ENCODE measurements at places on chromosomes 4 and X.

- no peak for DNase-seq
These were observed 60.9 kb upstream of the PACRGL start for GRCh38 chr4:20639346-20639745.

DNA sequence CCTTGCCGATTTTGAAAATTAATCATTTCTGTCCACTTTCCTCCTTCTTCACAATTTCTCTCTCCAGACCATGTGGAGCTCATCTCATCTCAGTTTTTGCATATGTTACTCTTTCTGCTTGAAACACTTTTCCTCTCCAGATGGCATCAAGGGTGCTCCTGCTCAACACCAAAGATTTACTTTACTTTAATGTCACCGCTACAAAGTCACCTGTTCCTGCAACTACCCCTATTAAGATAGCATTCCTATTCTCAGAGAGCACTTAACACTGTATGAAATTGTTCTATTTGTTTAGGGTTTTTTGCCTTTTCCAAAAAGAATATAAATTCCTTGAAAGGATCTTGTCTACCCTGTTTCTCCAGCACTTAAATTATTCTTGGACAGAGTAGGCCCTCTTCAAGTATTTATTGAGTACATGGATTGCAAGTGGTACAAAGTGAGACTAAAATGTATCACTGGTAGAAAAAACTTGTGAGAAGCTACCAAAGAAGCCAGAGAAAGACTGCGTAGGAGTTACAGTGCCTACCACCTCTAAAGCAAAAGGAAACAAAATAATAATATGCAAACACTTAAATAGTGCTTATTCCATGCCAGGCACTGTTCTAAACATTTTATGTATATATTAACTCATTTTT is 1.1 kb upstream of the EXOSC9 start:
- no peak for DNase-seq

DNA sequence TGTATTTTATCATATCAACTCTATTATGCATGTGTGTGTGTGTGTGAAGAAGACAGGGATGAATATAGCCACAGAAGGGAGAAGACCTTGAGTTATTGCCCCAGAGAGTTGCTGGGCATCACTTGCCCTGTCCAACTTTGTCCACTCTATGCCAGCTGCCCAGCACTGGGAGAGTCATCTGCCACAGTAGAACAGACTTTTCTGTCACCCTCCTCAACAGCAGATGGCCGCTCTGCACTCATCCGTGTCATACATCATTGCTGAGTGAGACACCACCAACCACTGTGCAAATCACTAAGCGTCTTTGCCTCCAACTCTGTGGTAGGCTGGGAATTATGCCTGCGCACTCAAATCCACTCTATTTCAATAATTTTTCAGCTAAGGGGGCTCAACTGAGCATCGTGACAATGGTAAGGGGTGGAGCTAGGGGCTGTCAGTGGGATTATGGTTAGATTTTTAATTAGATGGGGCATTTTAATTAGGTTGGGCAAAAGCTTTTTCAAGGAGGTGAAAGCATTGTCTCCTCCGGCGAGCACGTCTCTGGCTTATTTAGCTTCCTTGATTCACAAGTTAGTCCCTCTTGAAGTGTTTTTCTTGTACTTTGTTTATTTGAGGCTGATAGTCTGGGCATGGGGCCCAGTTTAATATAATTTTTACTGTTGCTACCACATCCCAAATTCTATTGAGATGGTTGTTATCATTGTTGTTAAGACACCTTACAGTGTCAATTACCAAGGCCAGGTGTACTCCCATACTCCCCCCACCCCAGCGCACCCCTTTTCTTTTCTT is 100.1 kb upstream of the KLF3 start:
- DNase-seq: no peak

- no peak for DNase-seq
These were observed 220.8 kb downstream of the SPANXN3 start for GRCh38 chrX:143296521-143296920.

DNA sequence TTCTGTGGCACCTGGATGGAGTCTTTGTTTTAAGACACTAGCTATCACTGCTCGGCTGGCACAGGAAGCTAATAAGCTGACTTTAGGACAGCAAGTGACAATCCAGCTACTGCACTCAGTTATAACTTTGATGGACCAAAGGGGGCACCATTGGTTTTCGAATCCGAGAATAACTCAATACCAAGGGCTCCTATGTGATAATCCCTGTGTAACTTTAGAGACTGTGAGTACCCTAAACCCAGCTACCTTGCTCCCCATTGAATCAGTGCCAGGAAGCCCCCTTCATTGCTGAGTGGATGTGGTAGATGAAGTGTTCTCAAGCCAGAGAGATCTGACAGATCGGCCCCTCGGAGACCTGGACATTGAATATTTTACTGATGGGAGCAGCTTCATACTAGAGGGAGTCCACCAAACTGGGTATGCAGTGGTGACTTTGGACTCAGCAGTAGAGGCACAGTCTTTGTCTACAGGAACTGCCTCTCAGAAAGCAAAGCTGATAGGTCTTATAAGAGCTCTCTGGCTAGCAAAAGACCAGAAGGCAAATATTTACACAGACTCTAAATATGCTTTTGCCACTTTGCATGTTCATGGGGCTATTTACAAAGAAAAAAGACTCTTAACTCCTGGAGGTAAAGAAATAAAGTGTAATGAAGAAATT is 35.5 kb upstream of the UGT2B7 start:
- no peak for DNase-seq

- DNase-seq: no peak
These were observed 175.3 kb downstream of the MAML3 start for GRCh38 chr4:139978692-139979091.

DNA sequence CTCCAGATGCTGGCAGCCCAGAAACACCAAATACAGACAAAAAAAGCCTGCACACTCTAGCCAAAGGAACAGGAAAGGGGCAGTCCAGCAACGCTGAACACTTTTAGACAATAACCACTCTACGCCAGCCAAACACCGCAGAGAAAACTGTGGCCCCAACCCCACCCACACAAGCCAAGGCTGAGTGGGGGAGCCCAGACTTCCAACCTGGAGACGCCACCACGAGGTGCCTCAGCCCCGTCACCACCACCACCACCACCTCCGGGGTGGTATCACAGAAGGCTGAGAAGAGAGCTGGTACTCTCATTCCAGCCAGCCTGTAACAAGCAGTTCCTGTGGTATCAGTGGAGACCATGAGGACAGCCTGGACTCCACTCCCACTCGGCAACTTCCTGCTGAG is 22.8 kb downstream of the MEPE start:
- no peak for DNase-seq

- no peak for DNase-seq
These were observed 793 bp downstream of the ARSJ start for GRCh38 chr4:113978561-113979147.

GRCh38 chr4:163816494-163816893 is 322.0 kb downstream of the TMA16 start:
- no peak for DNase-seq

GRCh38 chr4:140098455-140099160 is 55.4 kb downstream of the MAML3 start:
- DNase-seq: no peak

GRCh38 chrX:140432346-140433175 is 72.3 kb downstream of the SOX3 start:
- DNase-seq: no peak

GRCh38 chrX:40085102-40085551 is 12.6 kb downstream of the BCOR start:
- no peak for DNase-seq

GRCh38 chr4:147029296-147029695 is 83.6 kb upstream of the TTC29 start:
- no peak for DNase-seq

GRCh38 chrX:10769696-10770619 is 149.6 kb upstream of the MID1 start:
- DNase-seq: no peak

- DNase-seq: no peak
These were observed 27.6 kb upstream of the C1QTNF7 start for GRCh38 chr4:15400226-15400625.

DNA sequence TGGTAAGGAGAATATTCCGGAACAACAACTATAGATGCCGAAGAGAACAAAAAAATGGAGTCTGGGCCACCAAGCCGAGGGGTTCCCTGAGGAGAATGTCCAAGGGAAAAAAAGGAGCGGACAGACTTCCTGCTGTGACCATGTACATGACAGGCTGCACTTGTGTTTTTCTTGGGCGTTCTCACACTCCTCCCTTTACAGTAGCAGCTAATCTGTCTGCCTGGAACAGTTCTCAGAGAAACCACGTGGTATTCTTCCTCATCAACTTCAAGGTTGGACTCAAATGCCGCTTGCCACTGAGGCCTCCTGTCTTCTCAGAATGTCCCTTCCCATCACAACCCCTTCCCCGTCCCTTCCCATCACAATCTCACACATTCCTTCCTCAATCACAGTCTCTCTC is 30.8 kb upstream of the MTNR1A start:
- no peak for DNase-seq

DNA sequence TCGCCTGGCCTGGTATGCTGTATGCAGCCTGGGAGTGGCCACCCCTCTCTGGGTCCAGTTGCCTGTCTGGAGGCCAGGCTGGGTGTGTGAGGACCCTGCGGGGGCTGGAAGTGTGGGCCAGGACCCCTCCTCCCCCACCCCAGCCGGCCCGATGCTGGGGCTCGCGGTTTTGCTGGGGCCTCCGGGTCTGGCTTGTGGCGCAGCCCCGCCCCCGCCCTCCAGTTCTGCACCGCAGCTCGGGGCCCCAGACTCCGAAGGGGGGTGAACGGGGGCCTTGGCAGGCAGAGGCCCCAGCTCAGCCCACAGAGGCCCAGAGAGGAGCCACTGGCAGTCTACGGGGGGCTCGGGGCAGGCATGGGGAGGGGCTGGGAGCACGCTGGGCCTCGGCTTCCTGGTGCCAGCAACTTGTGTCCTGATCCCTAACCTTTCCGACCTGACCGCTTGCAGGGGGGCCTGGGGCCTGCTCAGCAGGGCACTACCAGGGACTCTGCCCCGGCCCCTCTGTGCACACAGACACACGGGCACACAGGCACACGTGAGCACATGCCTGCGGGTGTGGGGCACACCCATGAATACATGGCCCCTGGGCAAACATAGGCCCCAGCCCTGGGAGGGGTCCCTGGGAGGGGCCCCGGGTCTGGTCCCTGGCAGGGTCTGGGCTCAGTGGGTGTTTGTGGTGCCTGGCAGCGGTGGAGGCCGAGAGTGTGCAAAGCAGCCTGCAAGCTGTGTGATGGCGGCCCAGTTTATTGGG is 21.4 kb upstream of the FGFR3 start:
- no peak for DNase-seq

- no peak for DNase-seq
These were observed 1483.2 kb downstream of the PCDH7 start for GRCh38 chr4:32203340-32203739.

DNA sequence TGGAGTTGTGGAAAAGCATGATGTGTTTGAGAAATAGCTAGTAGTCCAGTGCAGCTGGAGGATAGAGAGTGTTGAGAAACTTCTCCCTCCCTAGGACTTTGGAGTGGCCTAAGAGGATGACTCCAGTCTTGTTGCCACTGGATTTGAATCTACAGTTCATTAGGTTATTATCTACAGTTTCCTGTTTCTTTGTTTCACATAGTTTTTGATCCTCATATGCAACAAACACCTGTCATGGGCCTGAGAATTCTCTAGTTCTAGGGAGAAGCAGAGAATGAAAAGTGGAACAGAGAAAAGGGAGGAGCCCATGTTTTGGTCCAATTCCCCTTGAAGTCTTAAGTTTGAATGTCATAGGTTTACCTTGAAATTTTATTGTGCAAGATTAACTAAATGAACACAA is 73.6 kb upstream of the TBC1D9 start:
- DNase-seq: no peak

GRCh38 chr4:119130365-119131065 is 5.1 kb upstream of the MYOZ2 start:
- no peak for DNase-seq

DNA sequence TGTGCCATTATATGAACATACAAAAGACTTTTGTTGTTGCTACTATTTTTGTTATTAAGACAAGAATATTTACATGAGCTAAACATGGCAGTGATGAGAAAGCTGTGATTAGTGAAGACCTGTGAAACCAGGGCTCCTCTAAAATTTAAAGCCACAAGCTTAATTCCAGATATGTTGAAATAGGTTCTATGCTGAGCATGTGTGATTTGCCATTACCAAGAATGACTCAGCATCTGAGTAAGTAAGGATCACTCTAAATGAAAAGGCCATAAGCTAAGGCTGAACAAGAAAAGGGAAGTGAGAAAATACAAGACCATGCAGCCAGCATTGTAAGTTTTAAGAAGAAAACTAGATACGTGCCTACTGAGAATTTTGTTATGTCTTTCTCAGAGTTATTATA is 75.9 kb upstream of the CAMK2D start:
- no peak for DNase-seq

DNA sequence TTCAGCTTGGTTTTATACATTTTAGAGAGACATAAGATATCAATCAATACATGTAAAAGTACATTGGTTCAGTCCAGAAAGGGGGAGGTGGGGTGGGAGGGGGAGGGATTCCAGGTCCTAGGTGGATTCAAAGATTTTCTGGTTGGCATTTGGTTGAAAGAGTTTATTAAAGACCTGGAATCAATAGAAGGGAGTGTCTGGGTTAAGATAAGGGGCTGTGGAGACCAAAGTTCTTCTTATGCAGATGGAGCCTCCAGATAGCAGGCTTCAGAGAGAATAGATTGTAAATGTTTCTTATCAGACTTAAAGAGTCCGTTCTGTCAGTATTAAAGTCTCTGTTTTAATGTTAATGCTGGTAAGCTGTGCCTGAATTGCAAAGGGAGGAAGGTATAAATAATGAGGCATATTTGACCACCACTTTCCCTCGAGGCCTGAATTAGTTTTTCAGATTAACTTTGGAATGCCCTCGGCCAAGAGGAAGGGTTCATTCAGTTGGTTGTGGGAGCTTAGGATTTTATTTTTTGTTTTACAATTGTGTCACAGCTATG is 169.9 kb downstream of the AASDH start:
- no peak for DNase-seq

GRCh38 chr4:181520790-181521189 is 722.4 kb upstream of the TENM3 start:
- no peak for DNase-seq

DNA sequence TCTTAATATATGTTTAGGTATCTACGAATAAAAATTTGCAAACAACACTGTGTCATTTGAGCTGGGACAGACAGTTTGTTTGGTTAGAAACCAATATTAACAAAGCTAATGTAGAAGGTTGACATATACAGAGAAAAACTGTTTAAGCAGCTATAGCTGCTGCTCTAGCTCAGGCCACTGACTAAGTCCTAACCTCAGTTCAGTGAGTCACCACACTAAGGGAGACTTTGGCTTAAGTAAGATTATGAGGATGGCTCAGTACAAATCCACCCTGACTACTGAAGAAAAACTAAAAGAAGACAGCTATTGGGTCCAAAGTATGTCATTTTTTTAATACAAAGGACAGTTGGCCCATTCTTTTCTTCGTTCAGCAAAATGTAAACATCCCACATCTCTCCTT is 717.3 kb upstream of the ACTRT1 start:
- no peak for DNase-seq

- DNase-seq: no peak
These were observed 144.8 kb upstream of the GNPDA2 start for GRCh38 chr4:44871133-44871532.

GRCh38 chrX:124217304-124218251 is 114.9 kb upstream of the TEX13D start:
- DNase-seq: no peak

GRCh38 chr4:72701987-72702819 is 133.2 kb upstream of the ADAMTS3 start:
- DNase-seq: no peak

- DNase-seq: no peak
These were observed 2.3 kb downstream of the VEGFC start for GRCh38 chr4:176790398-176790797.

- DNase-seq: no peak
These were observed 35.2 kb upstream of the AMBN start for GRCh38 chr4:70556856-70557255.
